ENCODE measurements at places on chromosomes 11 and 22.

GRCh38 chr11:135073381-135073780 is 661.3 kb upstream of the B3GAT1 start:
- DNase-seq, result no peak

- no peak for DNase-seq
Measured at GRCh38 chr11:94751218-94751609, 16.9 kb upstream of the AMOTL1 start.

GRCh38 chr11:83642500-83642899 is 356.3 kb upstream of the CCDC90B start:
- DNase-seq, result no peak

- no peak for DNase-seq
Measured at GRCh38 chr22:29253561-29254285, 14.1 kb downstream of the RHBDD3 start.

DNA sequence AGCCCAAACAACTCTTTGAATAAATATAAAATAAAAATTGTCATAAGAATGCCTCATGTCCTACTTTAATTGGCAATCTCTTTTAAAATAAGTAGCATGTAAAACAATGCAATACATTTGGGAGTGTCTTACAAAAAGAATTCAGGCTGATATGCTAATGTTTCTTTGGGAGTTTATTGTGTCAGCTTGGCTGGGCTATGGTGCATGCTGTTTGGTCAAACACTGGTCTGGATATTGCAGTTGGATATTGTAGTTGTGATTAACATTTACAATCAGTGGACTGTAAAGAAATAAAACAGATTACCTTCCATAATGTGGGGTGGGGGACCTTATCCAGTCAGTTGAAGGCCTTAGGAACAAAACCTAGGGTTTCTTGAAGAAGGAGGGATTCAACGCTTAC is 37.0 kb upstream of the B3GAT1 start:
- DNase-seq, result no peak

GRCh38 chr11:101866619-101867491 is 48.0 kb upstream of the CEP126 start:
- DNase-seq, result no peak

DNA sequence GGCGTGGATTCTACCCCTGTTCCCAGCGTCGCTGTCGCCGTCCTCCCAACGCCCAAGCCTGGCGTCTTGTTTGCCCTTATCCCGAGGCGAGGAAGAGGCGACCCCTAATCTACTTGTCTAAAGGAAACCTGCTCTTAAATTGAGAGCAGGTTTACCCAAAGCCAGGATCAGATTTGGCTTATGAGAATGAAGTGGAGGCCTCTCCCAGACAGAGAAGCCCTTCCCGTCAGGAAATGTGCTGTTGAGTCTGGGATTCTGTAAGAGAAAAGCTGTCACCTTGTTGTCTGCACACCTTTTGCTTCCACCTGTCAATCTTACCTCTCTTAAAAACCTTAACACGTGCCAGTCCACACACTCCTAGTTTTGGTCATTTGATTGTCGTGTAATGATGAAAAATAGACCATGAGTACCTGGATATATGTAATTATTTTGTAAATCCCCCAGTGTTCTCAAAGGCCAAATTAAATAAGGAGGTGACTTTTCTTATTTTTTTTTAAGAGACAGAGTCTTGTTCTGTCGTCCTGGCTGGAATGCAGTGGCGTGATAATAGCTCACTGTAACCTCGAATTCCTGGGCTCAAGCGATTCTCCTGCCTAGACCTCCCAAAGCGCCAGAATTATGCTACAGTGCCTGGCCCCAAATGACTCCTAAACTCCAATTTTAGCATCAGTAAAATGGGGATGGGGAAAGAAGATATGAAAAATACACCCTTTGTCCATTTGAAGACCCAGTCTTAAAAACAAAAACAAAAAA is 627 bp downstream of the GTF2H1 start:
- DNase-seq, result no peak

DNA sequence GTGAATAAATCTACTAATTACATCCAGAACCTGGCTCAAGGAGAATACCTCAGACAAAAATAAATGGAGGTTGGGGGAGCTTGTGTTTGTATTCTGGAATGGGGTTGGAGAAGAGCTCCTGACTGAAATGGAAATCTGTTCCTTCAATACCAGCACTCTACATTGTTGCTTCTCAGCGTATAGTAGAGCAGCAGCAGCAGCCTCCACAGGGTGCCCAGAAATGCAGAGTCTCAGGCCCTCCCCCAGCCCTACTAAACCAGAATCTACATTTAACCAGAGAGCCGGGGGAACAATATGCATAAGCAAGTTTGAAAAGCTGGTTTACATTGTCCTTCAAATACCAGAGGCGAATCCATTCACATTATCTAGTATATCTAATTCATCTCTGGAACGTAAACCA is 474.8 kb downstream of the NTM start:
- DNase-seq, result no peak

- DNase-seq, result no peak
Measured at GRCh38 chr11:14240221-14240620, 118.8 kb downstream of the RRAS2 start.

GRCh38 chr22:23235425-23235824 is 55.1 kb downstream of the BCR start:
- no peak for DNase-seq

GRCh38 chr11:63802637-63803414 is 10.4 kb upstream of the SPINDOC start:
- DNase-seq, result no peak
